ENCODE measurements at places on chromosomes 5 and 9.
A peak's percentile ranks its signal among the peaks of the same experiment; 100 is the strongest.

DNA sequence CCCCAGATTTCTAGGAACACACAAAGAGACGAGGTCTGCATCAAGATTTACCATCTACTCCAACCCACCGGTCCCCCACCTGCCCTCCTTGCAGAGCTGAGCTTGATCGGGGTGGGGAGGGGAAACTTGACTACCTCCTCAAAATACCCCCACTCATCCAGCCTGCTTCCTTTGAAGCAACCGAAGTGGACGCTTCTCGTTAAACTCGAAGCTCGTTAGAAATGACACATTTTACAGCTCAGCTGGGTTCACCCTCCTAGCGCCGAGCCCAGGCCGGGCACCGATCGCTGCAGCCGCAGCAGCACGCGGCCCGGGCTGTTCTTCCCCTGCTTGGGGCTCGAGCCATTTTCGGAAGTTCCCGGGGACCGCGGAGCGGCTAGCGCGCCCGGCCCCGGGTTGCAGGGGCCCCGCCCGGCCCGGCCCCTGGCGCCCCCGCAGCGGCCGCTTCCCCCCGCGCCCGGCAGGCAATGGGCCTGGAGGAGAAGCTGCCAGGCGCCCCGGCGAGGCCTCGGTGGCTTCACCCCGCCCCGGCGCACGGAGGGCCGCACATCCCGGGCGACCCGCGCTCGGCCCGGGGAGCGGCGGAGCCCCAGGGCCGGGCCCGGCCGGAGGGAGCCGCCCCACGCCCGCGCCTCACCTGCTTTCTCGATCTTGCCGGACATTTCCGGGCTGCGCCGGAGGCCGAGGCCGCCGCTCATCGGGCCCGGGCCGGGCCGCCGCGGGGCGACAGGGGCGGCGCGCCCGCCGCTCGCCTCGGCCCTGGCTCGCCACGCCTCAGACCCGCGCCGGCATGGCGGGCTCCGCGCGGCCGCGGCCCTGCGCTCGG is 530 bp downstream of the RAPGEF1 start:
- peak; percentile 79 for DNase-seq

- DNase-seq: no peak
Observed at GRCh38 chr9:96245399-96245798, 56.6 kb downstream of the HSD17B3 start.

GRCh38 chr9:131031005-131031641 is 22.1 kb downstream of the LAMC3 start:
- DNase-seq: no peak

- DNase-seq: no peak
Observed at GRCh38 chr9:137323531-137324331, 21.7 kb upstream of the NRARP start.

- peak; percentile 67 for DNase-seq
Observed at GRCh38 chr5:1343931-1344901, 683 bp downstream of the CLPTM1L start.

DNA sequence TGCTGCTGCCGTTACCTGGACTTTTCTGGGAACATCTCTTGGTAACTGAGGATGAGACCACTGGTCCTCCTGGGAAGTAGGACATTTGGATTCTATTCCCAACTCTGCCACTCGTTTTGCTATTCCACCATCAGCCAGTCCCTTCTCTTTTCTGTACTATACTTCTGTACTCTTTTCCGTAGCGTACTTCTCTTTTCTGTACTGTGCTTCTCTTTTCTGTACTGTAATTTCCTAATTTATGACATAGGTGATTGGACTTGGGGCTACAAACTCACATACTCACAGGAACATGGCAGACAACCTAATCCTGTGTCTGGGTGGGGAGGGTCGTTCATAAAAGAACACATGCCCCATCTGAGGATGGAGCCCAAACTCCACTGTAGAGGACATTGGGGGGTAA is 335.3 kb upstream of the PANK3 start:
- DNase-seq: no peak

DNA sequence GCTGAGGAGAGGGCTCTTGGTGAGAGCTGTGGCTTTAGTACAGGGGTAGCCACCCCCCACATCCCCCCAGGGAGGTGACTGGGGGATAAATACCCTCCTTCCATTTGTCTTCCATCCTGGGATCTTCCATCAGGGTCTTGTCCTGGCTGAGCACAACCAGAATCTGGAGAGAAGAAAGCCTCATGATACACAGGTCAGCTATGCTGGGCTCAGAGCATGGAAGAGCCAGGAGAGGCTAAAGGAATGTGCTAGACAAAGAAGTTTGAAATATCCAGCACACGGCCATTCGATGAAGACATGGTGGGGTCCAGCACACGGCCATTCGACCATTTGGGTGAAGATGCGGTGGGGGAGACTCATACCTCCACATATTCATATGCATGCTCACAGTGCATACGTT is 30.0 kb downstream of the ROPN1L start:
- DNase-seq: peak; percentile 65

DNA sequence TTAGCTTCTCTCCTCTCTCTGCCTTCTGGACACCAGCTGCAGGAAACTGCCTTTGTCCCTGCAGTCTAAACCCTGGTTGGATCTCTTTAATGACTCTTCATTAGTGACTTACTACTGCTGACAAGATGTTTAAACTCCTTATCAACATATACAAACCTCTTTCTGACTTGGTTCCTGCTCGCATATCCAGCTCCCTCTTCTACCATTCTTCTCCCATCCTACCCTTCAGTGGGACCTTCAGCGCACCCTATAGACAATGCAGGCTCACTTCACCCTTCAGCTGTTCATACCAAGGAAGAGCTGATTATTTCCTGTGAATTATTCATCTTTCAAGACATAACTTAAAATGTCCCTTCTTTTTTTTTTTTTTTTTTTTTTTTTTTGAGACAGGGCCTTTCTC is 436.5 kb downstream of the KIAA0825 start:
- DNase-seq: peak; percentile 12

DNA sequence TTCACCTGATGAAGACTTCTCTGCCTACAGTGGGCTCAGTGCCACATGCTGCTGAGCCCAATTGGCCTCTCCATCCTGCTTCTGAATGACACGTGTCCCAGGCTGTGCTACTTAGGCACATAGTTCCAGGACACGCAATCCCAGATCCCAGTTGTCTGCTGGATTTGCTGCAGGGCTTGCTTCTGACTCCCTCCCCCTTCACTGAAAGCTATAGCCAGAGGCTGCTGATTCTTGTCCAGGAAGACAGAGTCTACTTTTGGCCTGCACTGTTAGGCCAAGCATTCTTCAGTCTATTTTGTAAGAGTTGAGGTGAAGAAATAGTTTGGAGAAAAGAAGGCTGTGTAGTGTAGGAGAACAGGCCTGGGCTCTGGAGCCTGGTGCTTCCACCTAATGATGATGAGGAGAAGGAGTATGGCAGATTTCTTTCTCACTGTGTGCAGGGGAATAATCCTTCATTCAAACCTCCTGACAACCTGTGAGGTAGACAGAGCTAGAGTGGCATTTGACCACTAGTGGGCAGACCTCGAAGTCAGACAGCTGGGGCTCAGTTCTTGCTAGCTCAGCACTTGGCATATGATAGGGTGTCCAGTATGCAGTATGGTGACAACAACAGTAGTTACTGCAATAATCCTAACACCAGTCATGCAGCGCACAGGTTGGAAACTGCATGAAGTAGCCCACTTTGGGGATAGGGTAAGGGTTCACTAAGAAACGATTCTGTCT is 19.5 kb upstream of the ASPN start:
- peak; percentile 77 for DNase-seq

DNA sequence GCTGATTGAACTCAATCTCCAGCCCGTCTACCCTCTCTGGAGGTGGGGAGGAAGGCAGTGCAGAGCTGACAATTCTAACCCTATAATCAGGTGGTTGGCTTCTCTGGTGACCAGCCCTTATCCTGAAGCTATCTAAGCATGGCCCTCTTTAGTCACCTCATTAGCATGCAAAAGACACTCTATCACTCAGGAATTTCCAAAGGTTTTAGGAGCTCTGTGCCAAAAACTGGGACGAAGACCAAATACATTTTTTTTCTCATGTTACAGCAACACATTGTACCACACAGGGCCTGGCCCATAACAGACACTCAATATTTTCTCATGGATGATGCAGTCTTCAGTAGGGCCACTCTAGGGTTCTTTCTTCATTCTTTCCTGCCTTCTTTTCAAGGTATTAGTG is 118.8 kb upstream of the VLDLR start:
- DNase-seq: peak; percentile 69

DNA sequence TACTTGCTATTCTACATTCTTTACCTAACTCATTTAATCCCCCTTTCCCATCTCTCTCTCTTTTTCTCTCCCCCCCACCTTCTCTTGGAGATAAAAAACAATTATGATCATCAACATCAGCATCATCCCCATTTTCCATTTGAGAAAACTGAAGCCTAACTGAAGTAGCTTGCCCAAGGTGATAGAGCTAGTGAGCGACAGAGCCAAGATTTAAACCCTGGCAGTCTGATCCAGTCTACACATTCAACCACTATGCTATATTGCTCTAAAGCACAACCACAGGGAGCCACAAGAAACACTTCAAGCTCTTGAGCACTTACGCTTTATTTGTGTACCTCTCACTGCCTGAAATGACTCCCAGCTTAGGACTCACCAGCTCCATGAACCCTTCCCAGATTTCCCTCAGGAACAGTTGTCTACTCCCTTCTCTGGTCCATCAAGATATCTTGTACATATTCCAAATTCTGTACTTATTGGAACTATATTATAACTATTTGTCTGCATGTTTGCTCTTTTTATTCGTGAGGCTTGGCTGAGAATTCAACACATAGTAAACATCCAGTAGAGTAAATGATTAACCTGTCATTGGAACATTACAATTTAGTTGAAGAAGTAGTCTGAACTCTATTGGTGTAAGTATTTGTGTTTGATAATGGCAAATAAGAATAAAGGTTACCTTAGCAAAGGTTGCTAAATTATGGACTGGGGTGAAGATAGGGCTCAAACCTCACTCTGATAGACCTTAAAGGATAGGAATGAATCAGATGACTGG is 164.8 kb downstream of the EFNA5 start:
- no peak for DNase-seq

GRCh38 chr9:111657051-111657450 is 4.4 kb upstream of the GNG10 start:
- DNase-seq: no peak

DNA sequence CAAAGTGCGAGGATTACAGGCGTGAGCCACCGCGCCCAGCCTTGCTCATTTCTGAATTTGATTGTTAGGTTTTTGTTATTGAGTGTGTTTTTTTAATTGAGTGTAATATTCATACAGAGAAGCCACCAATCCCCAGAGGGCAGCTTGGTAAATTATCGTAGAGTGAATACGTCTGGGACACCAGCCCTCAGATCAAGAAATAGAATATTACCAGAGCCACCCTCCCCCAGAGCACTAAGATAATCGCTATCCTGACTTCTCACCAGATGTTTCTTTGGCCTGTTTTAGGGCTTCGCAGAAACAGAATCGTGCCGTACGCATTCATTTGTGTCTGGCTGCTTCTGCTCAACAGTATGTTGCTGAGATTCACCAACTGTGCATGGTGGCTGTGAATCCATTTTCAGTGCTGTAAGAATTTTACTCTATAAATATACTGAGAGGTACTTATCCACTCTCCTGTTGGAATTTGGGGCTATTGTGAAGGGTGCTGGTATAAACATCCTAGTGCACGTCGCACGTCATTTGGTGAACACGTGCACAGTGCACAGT is 37.8 kb upstream of the RUFY1 start:
- DNase-seq: no peak

DNA sequence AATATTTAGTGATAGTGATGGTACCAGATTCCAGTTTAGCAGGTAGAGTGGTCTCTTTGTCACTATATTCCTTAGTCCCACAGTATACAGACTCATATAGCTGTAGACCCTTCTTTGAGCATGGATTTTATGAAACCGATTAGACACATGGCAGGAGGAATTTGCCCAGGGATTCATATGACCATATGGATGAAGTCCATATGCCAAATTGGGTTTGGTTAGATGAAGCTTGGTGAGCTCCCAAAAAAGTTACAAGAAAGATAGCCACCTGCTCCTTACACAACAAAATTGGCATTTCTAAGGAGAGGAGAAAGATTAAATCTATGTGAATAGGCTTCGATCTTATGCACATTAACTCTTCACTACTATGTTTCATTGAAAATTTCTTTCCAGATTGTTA is 211.4 kb downstream of the CWC27 start:
- no peak for DNase-seq

GRCh38 chr9:128203024-128203706 is at the start of gene DNM1:
TSS of gene DNM1 (plus strand) at chr9:128203379. CDS start at chr9:128203471, 92 bp downstream.
- DNase-seq: peak; percentile 86

- DNase-seq: no peak
Observed at GRCh38 chr5:170805666-170806065, 22.1 kb downstream of the GABRP start.

DNA sequence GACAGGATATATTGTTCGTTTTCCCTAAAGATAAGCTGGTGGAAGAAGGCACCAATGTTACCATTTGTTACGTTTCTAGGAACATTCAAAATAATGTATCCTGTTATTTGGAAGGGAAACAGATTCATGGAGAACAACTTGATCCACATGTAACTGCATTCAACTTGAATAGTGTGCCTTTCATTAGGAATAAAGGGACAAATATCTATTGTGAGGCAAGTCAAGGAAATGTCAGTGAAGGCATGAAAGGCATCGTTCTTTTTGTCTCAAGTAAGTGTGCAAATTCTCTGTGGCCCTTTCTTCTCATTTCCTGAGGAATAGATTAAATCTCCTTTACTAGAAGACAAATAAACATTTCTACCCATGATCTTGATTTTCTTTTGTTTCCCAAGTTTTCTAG is 38.0 kb downstream of the OSMR start:
- DNase-seq: no peak

- no peak for DNase-seq
Observed at GRCh38 chr9:121612511-121612998, 38.9 kb upstream of the DAB2IP start.

GRCh38 chr9:109956717-109957440 is 176.9 kb downstream of the PALM2AKAP2 start:
- DNase-seq: peak; percentile 28

GRCh38 chr9:83596899-83597504 is 25.9 kb upstream of the IDNK start:
- peak; percentile 38 for DNase-seq

DNA sequence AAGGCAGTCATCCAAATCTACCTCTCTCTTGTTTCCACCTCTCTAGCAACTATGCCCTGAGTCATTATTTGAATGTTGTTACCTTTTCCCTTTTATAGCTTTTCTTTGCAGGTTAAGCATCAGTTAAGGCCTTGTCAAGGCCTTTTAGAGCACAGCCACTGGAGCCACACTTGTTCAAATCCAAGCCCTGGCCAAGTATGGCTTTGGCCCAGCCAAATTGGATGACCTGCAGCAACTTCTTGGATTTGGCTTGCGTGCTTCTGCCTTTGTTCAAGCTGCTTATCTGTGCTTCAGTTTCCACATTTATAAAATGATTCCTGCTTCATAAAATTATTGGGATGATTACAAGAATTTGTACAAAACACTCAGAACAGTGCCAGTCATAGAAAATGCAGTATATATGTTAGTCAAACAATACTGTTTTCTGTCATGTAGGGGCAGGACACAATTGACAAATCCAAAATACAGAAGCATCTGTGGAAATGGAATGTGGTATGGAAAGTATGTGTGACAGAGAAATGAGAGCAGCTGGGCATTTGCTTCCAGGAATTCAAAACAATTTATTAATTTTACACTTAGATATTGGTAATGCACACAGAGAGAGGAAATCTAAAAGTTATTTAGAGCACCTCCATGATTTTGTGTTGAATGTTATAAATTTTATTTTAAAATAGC is 17.9 kb upstream of the RLN1 start:
- DNase-seq: no peak

- DNase-seq: no peak
Observed at GRCh38 chr9:129828051-129828450, 4.1 kb upstream of the TOR1A start.

GRCh38 chr9:37197158-37198038 is 77.0 kb downstream of the ZCCHC7 start:
- peak; percentile 24 for DNase-seq

All from GM23248 (cell line).